Lung microvascular endothelial cell (primary cell): ENCODE measurements at places on chromosomes 16 and 17.

DNA sequence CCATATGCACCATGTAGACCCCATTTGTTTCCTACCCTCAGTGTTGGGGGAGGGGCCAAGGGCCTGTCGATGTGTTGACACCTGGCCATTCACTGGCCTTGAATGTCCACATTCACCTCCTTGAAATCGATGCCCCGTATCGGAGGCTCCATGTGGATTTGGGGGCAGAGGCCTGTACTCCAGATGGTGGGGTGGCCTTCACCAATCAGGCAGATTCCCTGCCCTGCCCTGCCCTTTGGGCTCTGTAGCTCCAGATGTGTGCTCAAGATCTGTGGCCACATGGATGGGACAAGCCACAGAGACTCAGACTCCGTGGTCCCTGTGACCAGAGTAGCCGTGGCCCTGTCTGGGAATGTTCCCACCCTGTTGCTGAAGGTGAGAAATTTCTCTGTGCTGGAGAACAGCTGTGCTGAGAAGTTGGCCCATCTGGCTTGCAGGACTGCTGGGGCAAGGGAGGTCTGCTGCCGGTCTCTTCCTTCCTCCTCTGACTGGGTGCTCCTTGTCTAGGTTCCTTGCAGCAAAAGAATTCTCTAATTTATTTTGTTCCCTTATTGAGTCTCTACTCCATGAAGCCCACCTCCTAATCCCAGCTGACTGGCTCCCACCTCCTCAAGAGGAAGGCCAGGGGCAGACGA, 221.3 kb downstream of the SEC14L1 start:
- DNase-seq = no peak

DNA sequence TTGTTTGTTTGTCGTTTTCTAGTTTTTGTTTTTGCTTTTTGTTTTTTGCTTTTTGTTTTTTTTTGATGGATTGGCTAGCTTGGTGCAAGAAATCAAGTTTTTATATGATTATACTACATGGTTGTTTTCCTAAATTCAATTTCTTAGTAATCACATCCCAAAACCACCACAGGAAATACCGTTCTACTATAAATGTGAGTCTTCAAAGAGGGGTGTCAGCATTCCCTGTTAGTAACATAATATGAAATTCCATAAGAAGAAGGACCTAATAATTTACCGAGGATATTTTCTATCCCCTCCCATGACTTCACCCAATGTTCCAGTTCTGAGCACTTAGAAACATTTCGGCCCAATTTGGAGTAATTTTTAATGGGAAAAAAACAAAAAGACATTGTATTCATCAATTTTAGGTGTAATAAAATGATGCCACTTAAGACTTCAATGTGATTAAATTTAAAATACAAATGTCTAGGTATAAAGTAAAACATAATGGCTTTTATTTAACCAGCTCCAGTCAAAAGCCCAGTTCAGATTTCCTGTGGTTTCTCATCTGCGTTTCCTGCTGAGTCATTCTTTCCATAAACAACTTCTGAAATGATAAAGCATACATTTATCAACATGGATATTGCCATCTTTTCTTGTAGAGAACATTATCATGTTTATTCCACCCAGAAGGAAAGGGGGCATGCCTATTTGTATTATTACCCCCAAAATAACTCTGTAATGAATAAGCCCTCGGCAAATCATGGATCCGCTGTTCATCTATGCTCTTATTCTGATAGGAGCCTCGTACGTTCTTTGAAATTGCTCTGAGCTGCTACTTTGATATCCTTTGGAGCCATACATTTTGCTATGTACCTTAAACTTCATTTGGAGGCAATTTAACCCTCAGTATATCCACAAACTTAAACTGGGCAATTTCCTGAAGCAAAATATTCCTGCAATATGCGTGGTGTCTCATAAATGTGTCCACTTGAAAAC, 28.1 kb downstream of the HSBP1 start:
- DNase-seq = peak; percentile 89

GRCh38 chr17:65194670-65195334, 57.6 kb downstream of the RGS9 start:
- DNase-seq = no peak

DNA sequence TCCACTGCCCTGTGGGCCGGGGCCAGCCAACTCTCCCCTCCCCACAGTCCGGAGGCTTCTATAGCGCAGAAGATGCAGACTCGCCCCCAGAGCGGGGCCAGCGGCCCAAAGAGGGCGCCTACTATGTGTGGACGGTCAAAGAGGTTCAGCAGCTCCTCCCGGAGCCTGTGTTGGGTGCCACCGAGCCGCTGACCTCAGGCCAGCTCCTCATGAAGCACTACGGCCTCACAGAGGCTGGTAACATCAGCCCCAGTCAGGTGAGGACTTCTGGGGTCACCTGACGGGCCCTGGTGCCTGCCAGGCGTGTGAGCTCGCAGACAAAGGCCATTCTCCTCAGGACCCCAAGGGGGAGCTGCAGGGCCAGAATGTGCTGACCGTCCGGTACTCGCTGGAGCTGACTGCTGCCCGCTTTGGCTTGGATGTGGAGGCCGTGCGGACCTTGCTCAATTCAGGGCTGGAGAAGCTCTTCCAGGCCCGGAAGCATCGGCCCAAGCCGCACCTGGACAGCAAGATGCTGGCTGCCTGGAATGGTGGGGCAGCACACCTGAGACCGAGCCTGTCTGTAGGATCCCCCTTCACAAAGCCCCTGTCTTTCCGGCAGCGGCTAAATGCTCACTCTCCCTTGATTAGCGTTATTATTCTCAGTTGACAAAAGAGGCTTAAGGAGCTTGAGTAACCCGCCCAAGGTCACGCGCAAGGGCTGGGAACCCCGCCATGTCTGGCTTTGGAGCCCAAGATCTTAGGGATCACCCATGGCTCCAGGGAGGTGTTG, 3.9 kb downstream of the SPATA20 start:
- DNase-seq = peak; percentile 93

GRCh38 chr17:31521632-31522283, 130.3 kb downstream of the RAB11FIP4 start:
- no peak for DNase-seq

- no peak for DNase-seq
These were observed 433.3 kb downstream of the XYLT1 start for GRCh38 chr16:17037499-17037898.

- DNase-seq = peak; percentile 84
These were observed 794 bp upstream of the CPNE7 start for GRCh38 chr16:89574681-89575246.

DNA sequence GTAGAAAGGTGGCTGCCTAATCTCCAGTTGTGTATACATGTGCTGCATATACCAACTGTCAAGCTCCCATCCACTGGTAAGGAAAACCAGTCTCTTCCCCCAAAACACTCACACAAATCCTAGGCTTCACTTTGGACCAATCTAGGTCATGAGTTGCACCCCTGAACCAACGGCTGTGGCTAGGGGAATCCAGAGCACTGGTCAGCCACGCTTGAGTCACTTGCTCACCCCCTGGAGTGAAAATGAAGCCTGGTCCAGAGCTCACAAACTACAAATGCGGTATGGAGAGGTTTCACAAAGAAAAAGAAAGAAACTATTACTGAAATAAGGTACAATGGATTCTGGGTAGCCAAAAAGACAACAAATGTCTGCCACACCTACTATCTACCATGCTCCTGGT, 66.1 kb upstream of the NLK start:
- DNase-seq = no peak

DNA sequence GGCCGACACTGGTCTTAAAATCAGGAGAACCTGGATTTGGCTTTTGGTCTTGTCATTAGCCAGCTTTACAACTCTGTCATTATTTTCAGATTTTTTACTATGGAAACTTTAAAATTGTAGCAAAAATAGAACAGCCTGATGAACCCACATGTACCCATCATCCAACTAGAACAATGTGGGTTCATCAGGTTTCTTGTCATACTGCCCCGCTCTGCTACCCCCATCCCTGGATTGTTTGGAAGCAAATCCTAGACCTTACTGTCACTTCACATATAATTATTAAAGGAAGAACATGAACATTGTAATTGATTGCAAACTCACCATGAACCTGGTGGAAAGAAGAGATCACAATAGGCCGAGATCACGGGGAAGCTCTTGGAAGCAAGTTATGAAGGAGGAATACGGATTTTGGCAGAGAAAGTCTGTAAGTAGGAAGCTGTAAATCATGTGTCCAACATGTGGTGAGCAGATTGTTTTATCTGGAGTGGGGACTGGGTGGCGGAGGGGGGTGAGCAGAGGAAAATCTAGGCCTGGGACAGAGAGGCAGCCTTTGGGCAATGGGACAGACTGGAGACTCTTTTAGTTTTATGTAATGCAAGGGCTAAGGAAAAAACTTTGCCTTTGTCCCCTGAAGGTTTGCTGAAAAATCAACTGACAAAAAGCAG, 67.0 kb downstream of the PITPNC1 start:
- DNase-seq = peak; percentile 94

GRCh38 chr17:19520641-19521040, 13.0 kb upstream of the SLC47A1 start:
- no peak for DNase-seq

GRCh38 chr17:42026857-42027589, 7.1 kb downstream of the NKIRAS2 start:
- no peak for DNase-seq

DNA sequence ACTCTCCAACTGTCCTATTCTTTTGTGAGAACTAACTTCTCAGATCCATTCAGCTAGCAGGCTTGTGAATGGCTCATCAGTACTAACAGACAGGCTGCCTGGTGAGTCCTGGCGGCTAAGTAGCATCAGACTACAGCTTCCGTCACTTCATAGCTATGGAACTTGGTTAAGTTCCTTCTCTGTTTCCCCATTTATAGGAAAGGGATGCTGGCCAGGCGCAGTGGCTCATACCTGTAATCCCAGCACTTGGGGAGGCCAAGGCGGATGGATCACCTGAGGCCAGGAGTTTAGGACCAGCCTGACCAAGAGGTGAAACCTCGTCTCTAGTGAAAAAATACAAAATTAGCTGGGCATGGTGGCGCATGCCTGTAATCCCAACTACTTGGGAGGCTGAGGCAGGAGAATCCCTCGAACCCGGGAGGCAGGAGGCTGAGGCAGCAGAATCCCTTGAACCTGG, 49.9 kb upstream of the TANGO6 start:
- no peak for DNase-seq

DNA sequence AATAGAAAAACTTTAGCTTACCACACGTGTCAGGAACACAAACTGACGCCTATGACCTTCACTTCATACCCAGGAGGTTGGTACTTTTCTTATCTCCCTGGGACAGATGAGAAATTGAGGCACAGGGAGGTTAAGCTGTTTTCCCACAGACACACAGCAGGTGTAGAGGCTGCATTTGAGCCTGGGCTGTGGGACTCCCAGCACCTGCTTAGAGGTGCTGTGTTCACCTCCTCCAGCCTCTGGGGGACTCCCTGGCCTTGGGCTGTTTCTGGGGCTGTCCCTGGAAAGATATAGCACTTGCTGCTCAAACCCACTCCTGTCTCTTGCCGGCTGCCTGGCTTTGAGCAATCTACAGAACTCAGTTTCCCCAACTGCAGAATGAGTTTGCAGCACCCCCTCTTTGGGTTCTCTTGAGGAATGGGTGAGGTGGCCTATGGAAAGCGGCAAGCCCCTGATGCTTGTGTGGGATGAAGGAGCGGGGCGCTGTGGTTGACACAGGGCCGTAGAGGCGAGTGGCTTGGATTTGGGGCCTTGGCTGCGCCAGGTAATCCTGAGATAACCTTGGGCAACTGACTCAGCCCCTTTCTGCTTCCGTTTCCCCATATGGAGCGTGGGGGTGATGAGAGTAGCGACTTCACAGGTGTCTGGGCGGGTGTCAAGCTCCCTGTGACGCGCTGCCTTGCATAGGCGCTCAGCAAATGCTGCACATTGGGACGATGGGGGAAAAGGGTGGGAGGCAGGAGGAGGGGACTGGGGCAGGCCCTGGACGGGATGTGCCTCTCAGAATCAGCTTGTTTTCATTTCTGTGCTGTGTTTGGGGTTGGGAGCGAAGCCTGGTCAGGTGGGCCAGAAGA, 104.5 kb upstream of the CIBAR2 start:
- DNase-seq = no peak

DNA sequence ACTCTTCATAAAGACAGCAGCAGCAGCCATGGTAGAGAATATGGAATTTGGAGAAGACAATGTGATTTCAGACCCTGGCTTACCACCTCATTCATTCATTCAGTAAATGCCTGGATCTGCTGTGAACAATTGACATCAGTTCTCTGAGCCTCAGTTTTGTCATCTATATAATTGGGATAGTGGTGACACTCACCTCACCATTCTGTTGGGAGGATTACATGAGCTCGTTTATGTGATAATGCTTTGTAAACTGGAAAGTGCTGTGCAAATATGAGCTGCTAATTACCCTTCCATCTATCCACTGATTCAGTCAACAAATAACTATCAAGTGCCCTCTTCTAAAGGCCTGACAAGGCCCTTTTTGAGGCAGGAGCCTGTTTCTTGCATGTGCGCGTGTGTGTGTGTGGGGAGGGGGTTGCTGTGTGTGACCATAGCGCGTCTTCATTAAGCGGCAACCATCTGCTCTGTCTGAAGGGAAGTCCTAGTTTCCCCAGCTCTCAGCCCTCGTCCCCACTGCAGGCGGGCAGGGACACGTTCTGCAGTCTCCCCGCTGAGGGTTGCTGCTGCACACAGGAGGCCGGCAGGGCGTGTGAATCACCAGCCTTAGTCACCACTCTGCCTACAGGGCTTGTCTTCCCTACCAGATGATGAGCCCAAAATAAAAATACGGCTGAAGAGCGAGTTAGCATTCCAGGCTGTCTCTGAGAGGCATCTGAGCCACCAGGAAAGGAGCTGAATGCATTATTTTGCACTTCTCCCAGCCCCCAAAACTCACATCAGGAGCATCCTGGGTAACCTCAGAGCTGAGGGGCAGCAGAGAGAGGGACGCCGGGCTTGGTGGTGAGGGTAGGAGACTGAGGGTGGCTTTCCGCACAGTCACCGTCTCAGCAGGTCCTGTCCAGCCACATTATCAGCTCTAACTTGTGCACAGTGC, 19.9 kb downstream of the ARL4D start:
- DNase-seq = no peak

- no peak for DNase-seq
These were observed 7.3 kb downstream of the FASN start for GRCh38 chr17:82090549-82091263.
